ENCODE measurements at places on chromosomes 13 and 19.
A peak's percentile ranks its signal among the peaks of the same experiment; 100 is the strongest.

DNA sequence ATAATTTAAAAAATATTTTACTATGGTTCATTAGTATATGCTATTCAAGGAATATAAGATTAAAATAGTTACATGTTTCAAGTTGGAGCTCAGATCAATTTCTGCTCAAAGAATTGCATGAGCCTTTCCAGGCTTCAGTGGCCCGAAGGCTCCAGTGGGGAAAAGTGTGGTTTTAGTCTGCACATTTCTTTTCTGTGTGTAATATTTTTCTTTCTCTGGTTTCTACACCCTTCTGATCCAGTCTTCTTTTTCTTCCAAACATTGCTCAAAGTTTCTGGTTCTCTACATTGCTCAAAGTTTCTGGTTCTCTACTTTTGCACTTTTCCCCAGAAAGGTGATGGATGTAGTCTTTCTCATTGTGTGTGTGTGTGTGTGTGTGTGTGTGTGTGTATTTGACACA is 64.7 kb upstream of the OXGR1 start:
- no peak for DNase-seq

DNA sequence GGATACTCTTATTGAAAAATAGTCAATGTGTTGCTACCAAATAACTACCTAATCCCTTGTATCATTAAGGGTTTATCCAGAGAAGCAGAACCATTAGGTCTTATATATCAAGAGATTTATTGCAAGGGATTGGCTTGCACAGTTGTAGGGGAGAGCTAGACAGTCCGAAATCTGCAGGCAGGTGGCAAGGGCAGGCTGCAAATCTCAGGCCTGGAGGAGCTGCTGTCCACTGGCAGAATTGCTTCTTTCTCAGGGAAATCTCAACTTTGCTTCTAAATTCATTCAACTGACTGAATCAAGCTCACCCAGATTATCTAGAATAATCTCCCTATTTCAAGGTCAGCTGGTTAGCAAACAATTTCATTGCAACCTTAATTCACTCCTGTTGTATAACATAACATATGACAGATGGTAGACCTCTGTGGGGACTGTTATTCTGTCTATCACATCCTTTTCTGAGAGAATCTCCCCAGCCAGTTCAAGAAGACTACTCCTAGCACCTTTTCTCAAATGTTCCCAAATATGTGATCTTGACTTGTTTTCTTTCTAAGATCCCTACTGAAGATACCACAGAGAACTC is 194.2 kb downstream of the NHLRC3 start:
- no peak for DNase-seq

DNA sequence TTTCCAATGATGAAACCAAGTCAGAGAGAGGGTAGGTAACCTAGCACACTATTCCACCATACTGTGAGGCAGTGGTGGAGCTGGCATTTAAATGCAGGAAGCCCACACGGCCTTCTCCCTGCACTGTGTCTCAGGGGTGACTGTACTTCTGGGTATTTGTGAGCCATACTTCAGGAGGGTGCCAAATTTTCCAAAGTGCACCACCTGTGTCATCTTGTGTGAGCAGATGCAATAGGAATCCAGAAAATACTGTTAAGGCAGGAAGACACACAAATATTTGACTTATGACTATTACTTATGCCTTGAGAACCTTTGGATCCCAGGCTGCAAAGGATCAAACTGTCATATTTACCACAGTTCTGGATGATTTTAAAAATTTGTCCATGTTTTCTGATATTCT is 17.3 kb downstream of the ZNF229 start:
- no peak for DNase-seq

- no peak for DNase-seq
Observed at GRCh38 chr19:30708416-30709178, 336.4 kb downstream of the ZNF536 start.

- DNase-seq = no peak
Observed at GRCh38 chr19:46812977-46813838, 24.8 kb upstream of the SLC1A5 start.

DNA sequence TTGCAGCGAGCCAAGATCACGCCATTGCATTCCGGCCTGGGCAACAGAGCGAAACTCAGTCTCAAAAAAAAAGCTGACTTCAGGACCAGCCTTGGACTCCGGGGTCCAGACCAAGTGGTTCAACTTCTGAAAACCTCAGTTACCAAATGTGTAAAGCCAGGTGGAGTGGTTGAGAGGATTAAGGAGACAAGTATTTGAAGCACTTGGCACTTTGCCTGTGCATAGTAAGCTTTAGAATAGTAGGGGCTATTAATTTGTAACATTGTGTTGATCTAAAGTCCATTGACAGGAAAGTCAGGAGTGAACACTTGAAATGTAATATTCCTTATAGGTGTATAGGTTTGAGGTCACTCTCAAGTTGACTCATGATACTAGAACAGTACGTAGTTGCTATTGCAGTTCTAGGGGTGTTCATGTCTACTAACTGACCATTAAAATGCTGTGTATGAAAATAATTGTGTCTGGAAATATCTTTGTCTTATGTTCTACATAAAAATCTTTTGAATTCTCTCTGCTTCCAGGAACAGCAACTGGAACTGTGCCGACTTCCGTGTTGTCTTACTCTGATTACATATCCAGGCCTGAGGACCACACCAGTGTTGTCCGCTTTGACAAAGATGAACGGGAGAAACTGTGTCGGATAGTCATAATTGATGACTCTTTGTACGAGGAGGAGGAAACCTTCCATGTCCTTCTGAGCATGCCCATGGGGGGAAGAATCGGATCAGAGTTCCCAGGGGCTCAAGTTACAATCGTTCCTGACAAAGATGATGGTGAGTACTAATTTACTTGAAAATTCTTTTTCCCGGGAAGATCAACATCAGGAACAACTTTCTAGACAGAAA is 97.4 kb downstream of the FREM2 start:
- DNase-seq = no peak

DNA sequence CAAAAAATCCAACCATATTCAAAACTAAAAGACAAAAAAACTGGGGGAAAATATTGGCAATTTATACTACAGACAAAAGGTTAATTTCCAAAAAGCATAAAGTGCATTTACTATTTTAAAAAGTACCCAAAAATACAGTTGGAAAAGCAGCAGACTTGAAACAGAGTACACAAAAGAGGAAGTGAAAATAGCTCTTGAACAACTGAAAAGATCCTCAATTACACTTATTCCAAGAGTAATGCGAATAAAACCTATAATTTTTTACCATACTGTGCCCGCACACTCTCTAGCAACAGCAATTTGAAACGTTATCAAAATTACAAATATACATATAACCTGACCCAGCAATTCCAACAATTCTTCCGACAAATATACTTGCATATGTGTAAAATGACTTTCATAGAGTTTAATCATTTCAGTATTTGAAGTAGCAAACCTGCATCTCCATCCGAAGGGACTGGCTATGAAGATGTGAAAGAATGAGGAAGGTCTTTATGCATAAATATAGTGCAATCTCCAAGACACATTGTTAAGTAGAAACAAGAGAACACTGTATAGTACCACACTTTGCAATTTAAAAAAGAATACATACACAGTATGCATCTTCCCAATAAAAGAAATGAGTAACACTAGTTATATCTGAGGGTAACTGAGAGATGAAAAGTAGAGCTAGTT is 25.4 kb downstream of the ALG5 start:
- DNase-seq = no peak

DNA sequence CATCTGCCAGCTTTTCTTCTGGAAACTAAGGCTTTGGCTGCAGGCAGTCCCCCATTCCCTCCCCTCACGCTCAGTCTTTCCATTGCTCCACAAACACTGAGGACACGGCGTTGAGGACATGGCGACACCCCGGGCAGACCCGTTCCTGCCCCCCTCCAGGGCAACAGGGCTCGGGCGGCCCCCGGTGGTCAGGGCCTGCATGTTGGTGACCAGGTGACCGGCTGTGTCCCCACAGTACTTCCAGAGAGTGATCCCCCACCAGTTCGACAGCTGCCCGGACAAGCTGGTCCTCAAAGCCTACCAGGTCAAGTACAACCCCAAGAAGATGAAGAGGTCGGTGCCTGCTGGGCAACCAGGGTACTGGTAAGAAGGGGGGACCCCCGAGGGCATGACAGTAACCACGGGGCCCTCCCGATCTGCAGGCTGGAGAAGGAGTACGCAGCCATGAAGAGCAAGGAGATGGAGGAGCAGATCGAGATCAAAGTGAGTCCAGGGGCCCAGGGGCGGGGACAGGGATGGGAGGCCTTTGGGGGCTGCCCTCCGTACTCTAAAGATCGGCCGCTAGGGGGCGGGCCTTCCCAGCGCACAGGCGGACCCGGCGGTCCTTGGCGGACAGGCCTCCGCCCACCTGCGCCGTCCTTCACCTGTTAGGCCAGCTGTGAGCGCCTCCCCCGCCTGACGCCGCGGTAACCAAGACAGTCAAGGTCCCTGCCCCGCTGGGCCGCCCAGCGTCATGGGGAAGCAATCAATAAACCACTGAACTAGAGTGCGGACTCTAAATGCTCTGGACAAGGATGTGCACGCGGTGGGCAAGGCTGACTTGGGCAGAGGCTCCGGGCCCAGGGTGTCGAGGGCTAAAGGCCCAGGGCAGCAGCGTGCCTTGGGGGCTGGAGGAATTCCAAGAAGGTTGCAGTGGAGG is 21.1 kb downstream of the PRR36 start:
- peak; percentile 58 for DNase-seq

DNA sequence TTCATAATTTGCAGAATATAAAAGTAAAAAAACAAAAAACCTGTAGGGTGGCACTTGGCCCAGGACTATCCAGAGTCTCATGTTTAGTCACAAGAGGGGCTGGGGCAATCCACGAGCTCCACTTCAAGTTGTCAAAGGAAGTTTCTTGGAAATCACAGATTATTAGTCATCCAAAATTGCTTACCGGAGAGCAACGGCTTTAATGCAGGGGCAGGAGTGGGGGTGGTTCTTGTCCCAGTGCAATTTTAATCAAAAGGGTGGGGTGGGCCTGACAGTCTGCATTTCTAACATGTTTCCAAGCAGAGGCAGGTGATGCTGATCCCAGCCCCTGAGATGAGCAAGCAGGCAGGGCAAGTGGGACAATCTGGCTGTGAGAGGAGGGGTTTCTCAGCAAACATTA is 233.9 kb downstream of the ABCC4 start:
- no peak for DNase-seq

DNA sequence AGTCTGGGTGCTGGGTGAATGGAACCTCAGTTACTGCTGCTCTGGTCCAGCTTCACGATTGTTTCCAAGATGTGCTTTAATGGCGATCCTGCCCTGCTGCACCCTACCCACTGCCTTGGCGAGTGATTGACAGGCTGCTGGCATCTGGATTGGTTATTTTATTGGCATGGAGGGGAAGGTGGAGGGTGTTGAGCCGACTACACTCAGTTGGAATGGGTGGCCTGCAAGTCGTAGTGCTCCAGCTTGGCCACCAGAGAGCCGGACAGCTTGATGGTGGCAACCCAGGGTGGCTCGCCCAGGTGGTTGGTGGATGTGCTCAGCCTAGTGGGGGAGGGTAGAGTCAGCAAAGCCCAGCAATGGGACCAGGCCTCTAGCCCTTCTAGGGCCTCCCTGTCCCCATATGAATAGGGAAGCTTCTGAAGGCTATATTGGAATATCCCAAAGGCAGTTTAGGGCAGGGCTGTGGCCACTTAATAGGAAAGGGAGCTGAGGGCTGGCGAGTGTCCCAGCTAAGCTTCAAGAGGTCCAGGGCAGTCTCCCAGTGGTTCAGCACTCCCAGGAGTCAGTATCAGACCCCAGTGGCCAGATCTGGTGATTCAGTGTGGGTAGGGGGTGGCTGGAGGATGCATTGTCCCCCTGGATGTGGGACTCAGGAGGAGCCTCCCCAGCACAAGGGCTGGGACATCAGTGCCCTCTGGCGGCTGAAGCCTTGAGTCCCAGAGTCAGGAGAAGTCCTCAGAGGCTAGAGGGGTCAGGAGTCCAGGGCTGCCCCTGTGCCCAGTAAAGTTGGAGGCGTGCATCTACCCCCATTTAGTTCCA is 3.4 kb downstream of the GGN start:
- DNase-seq = no peak

DNA sequence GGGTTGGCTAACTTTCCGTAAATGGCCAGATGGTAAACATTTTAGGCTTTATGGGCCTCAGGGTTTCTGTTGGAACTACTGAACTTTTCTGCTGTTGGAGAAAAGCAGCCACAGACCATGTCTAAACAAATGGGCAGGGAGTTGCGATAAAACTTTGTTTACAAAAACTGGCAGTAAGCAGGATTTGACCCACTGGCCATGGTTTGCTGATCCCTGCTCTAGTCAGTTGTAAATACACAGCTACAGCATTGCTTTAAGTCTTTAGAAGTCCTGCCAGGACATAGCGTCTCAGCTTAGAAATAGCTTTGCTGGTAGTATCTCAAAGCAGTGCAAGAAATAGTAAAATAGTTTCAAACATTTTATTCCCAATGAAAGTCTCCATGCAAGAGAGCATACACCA is 88.4 kb downstream of the NALCN start:
- no peak for DNase-seq

- DNase-seq = no peak
Observed at GRCh38 chr13:44278166-44278565, 95.5 kb upstream of the SERP2 start.

GRCh38 chr13:98201984-98202383 is 24.9 kb upstream of the RNF113B start:
- no peak for DNase-seq

GRCh38 chr19:49859682-49860335 is 7.6 kb downstream of the PNKP start:
- DNase-seq = no peak

- DNase-seq = no peak
Observed at GRCh38 chr19:31270897-31271296, 78.3 kb downstream of the TSHZ3 start.

DNA sequence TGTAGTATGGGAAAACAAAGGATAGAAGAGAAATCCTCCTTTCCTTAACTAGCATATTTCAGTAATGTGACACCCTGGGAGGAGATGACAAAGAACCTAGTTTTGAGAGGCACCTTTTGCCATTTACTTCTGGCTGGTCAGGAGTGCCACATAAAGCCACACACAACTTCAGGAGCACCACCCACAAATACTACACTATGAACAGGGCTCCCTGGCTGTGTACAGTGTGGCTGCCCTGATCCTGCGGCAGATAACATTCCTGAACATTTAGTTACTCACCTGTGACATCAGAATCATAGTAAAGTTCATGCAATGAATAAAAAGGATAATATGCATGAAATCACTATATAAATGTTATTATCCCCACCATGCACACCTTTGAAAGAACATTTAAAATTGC is 17.4 kb upstream of the IRS2 start:
- DNase-seq = no peak

GRCh38 chr13:50677687-50678463 is 165.6 kb downstream of the DLEU7 start:
- no peak for DNase-seq

GRCh38 chr13:97369261-97369893 is 64.6 kb upstream of the RAP2A start:
- DNase-seq = no peak

DNA sequence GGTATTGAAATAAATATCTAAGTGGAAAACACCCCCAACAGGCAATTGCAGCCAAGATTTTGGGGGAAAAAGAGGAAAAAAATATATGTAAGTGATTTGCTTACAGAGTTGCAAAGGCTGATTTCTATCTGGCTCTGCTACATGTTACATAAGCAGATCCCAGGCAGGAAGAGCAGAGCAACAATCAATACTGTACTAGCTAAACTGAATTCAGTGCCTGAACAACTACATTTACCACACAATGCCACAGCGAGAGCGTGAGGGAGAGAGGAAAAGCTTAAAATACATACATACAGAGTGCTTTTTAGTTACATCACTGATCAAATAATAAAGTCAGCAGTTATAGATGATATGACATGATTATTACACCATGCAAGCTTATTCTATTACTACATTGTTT is 665.6 kb upstream of the ARGLU1 start:
- DNase-seq = no peak

GRCh38 chr19:30667227-30667626 is 295.0 kb downstream of the ZNF536 start:
- no peak for DNase-seq

- no peak for DNase-seq
Observed at GRCh38 chr13:109602356-109602755, 184.0 kb downstream of the IRS2 start.

All from T-cell (primary cell).